ENCODE measurements at places on chromosomes 12 and 14.
A peak's percentile ranks its signal among the peaks of the same experiment; 100 is the strongest.

- no peak for DNase-seq
Measured at GRCh38 chr12:93884794-93885460, 207.8 kb downstream of the CRADD start.

- no peak for DNase-seq
Measured at GRCh38 chr14:93161411-93161940, 23.2 kb downstream of the MOAP1 start.

- DNase-seq: peak; percentile 55
Measured at GRCh38 chr12:102740141-102740955, 176.7 kb downstream of the PAH start.

- no peak for DNase-seq
Measured at GRCh38 chr12:83451189-83451588, 764.5 kb downstream of the TMTC2 start.
